ENCODE measurements at places on chromosomes 1 and 21. TPM values are rescaled to one million over a fixed set of nuclear protein-coding genes. Genes with fewer than 3 reads are reported as not detected.

Gene TCHH
- total RNA-seq, result not detected

Gene FCRL5
- total RNA-seq, result not detected

Gene PAQR6
- 0.37 TPM for total RNA-seq

Gene KIAA1614
- total RNA-seq, result 1.9 TPM

Gene AGMAT
- total RNA-seq, result 2.6 TPM

- no peak for DNase-seq
Measured at GRCh38 chr1:151905070-151905442, 4.3 kb downstream of the THEM4 start.

DNA sequence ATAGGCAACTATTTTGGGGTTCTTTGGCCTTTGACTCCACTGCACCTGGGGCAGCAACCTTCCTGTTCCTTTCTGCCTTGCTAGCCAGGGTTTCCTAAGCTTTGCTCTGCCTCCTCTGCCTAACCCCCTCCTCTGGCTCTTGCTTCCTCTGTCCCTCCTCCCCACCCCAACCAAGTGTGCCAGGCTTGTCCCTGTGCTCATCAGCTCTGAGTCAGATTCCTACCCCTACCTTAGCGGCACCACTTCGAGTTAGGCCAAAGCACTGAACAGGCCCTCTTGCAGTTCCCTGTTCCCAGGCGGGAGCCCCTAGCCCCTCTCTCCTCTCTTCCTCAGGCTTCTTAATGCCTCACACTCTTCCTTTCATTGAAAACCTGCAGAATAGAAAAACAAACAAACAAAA is 74.8 kb upstream of the HAO2 start:
- no peak for DNase-seq

DNA sequence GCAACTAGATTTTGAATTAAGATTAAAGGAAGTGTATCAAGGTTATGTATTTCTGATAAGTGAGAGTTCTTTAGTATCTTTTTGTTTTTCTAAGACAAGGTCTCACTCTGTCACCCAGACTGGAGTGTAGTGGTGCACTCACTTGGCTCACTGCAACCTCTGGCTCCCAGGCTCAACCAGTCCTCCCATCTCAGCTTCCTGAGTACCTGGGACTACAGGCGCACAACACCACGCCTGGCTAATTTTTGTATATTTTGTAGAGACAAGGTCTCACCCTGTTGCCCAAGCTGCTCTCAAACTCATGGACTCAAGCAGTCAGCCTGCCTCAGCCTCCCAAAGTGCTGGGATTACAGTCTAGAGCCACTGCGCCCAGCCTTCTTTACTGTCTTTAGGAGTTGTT is 33.7 kb downstream of the DHX9 start:
- DNase-seq, result no peak

GRCh38 chr1:224223819-224224714 is 41.0 kb downstream of the DEGS1 start:
- peak; percentile 89 for DNase-seq

DNA sequence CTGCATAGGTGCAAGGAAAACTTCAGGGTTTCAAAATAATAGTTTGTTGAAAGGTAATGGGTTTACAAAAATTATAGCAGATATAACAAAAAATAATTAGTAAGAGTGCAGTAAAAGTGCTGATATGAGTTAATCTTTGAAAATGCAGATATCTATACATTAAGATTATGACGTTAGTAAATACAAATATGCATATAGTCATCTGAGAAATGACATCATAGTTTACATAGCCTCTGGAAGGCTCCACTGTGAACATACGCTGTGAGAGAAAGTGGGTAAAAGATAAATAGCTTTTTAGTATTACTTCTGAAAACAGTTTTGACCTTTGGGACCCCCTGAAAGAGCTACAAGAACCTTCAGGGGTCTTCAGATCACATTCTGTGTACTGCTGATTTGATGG is 356.2 kb upstream of the SNX7 start:
- no peak for DNase-seq

DNA sequence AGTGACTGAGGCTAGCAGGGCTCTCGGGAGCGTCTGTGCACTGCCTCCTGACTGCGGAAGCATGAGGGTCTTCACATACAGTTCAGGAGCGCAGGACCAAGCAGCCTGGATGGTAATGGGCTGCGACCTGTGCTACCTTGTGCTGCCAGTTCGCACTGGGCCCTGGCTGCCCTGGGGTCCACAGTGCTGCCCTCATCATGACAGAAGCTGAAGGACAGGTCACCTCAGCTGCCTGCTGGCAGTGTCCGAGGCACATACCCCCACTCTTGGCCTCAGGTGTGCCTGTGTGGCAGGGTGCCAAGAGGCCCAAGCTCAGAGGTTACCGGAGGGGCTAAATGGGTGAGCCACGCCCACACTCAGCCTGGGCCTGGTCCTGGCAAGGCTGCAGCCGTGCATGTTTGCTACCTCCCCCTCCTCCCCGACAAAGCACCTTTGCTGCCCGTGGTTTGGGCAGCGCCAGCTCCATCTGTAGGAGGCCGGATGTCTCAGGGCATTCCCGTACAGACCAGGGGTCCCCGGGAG is 4.4 kb downstream of the JMJD4 start:
- no peak for DNase-seq

DNA sequence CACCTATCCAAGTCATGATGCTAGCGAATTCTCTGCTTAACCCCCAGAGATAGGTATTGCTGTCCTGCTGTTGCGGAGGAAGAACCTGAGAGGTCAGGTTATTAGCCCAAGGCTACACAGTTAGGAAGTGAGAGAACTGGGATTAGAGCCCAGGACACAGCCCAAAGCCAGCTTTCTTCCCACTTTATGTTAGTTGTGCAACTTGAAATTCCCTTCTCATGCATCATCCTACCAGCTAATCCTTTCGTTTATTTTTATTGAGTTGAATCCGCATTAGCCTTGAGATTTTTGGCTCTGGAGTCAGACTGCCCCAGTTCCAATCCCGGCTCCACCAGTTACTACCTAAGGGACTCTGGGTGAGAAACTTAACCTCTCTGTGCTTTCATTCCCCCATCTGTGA is 65.4 kb downstream of the PLEKHA6 start:
- peak; percentile 97 for DNase-seq

DNA sequence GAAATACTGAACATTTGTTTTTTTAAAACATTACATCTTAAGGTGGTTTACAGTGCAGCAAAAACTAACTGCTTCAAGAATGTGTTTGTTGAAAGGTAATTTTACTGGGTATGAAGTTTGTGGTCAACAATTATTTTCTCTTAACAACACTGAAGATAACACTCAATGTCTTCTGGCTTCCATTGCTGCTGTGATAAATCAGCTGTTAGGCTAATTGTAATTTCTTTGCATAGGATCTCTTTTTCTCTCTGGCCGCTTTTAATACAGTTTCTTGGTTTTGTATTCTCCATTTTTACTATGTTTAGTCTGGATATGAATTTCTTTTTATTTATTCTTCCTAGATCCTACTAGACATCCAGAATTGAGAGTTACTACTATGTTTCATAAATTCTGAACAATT is 44.9 kb downstream of the DOCK7 start:
- DNase-seq, result peak; percentile 13

DNA sequence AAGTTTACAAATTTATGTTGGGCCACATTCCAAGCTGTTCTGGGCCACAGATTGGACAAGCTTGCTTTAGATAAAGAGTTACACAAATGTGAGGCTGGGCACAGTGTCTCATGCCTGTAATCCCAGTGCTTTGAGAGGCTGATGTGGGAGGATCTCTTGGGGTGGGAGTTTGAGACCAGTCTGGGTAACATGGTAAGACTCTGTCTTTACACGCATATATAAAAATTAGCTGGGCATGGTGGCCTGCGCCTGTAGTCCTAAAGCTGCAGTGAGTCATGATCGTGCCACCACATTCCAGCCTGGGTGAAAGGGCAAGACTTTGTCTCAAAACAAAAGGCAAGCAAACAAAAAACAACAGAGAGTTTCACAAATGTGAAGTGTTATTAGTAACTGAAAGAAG is 5.9 kb upstream of the VCAM1 start:
- DNase-seq, result peak; percentile 91

DNA sequence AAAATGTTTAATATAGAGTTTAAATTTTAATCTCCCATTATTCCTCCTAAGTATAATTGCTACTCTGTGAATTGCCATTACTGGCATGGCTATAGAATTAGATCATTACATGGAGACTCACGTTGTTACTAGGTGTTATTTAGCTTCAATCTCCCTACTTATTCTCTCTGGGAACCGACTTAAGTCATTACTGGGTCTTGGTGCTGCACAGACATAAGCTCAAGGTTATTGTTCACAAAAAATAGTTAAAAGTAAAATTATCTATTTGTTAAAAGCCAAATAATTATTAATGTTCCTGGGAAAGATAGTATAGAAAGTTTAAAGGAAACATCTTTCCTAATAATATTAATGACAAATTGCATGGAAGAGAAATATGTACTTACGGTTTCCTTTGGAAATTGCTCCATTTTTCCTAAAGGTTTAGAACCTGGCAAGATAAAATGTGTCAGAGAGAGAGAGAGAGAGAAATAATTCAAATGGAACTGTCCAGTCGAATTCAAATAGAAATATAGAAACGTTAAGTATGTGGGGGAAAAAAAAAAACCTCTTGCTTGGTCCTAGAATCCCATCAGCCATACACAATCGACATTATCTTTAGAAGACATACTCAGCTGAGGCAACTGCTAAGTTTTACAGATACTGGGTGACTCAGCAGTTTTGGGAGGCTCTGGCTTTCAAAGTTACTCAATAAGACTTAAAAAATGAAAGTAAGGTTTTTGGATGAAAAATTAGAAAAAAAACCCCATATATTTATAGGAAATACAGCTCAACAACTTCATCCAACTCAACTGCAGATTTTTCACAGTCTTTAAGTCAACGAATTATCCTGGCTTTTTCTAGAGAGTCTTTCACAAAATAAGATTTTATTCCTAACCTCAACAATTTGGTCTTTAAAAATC is at the start of gene SPTA1:
SPTA1 (minus strand) TSS at position 605 of the 899 bp plus-strand sequence; CDS start at position 407, 198 bp downstream.
- DNase-seq, result no peak
